ENCODE measurements at places on chromosomes 4 and X.

DNA sequence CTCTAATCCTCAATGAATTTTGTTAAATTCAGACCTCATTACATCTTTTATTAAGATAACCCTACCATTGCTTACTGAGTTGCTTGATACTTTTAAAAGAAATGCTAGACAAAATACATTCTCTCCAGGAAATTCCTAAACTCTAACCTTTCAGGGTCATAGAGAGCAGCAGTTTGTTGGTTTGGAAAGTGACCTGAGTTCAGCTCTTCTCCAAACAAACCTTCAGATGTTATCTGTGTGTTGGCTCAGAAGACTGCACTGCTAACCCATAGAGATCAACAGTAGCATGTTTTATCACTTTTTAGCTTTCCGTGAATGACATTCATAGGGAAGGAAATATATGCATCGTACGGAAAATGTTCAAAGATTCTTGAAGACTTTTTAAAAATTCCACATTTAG is 101.8 kb upstream of the VEGFC start:
- DNase-seq: no peak

- no peak for DNase-seq
These were observed 304.5 kb downstream of the CBLL2 start for GRCh38 chrX:22577181-22577580.

- DNase-seq: no peak
These were observed 36.7 kb upstream of the TMEM164 start for GRCh38 chrX:109966246-109966645.

DNA sequence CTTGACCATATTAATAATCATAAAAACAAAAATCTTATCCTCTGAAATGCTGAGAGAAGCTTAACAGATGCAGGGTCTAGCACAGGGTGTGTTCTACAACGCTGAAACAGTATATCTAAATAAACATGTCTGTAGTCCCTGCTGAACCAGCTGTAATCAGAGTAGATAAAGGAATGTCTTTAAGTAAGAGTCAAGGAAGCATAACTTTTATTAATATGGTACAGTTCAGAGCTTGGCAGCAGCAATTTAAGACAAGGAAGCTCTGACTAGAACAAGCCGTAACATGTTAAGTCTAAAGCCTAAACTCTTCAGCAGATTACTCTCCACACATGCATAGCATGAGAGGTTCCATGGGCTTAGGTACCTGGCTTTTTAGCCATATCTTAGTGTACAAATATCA is 36.1 kb downstream of the NFKB1 start:
- DNase-seq: no peak

DNA sequence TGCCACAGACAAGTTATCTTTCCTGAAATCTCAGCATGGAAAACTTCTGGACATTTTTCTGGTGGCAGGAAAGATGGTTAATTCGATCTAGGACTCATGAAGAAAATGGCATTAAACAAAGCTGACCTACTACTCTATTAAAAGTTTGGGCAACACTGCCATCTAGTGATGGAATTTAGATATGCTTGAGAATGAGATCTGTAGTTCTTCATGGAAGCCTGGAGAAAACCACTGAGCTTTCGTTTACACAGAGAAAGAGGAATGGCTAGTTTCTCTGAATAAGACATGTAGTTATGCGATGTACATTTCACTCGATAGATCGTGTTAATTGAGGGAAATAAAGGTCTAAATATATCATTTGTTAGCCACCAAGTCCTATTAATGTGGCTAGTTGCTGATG is 51.7 kb upstream of the CHRDL1 start:
- DNase-seq: peak; percentile 58

DNA sequence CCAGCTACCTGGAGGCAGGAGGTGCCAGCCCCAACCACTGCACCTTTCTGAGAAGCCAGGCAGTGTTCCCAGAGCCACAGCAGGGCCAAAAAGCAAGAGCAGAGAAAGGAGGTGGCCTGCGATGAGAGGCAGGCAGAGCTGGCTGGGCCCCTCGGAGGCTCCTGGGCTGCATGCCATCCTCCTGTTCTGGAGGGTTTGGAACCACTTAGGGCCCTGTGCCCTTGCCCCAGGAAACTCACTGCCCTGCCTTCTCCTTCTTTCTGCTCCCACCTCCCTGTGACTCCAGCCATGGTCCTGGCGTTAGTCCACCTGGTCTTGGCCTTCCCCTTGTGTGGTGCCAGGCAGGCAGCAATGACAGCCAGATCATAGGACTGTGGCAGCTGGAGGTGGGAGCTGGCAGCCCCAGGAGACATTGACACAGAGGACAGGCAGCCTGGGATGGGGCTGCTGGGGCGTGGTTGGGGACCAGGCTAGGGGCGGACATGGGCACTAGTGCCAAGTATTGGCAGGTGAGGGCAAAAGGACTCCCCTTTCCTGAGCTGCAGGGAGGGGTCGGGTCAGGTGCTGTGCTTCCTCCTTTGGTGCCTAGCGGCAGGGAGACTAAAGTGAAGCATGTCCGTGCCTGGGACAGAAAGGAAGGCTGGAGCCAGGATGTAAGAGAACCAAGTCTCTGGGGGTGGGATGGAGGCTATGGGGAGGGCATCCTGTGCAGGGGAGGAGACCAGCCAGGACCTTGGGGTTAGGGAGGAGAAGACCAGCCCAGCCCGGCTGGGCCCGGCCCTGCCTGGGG is 1.4 kb downstream of the APLN start:
- no peak for DNase-seq

- DNase-seq: no peak
These were observed 309.9 kb upstream of the EMCN start for GRCh38 chr4:100827756-100828155.

DNA sequence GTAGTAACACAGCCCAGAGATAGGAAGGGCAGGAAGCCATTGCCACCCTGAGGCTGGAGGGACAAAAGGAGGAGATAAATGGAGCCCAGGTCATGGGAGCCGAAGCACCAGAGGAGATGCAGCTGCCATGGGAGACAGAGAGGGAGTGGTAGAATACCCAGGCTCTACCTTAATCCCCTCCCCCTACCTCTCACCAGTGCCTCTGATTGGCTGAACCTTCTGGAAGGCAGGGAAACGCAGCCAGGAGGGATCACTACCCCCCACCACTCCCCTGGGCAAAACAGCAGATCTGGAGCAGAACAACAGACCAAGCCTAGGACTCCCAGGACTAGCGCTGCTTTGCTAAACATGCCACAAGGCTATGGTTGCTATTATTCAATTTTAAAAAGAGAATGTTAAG is 114.2 kb downstream of the ZNF827 start:
- no peak for DNase-seq

- DNase-seq: no peak
These were observed 705.9 kb downstream of the FSTL5 start for GRCh38 chr4:161457906-161458305.

GRCh38 chrX:18286322-18286831 is 65.7 kb upstream of the BEND2 start:
- no peak for DNase-seq

- peak; percentile 30 for DNase-seq
These were observed 14.3 kb downstream of the SHROOM3 start for GRCh38 chr4:76449362-76449767.

GRCh38 chr4:136768925-136769275 is 763.4 kb downstream of the PCDH18 start:
- DNase-seq: no peak

DNA sequence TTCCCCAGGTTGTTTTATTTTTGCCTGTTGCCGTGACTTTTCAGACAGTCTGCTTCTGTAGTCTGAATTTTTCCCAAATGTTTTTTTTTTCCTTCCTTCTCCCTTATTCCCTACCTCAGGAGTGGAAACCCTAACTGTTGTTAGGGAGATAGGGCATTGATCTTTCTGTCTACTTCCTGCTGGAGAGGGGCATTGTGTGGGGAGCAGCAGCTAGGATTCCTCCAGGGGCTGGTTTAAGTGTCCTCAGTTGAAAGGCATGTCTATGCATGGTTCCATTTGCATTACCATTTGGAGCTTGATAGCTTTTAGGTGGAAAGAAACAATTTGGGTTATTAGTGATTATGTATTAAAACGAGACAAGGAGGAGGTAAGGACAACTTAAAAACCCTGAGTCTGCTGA is 383.9 kb downstream of the DCAF12L2 start:
- DNase-seq: no peak

GRCh38 chrX:530726-531610 is 99.6 kb upstream of the SHOX start:
- no peak for DNase-seq

DNA sequence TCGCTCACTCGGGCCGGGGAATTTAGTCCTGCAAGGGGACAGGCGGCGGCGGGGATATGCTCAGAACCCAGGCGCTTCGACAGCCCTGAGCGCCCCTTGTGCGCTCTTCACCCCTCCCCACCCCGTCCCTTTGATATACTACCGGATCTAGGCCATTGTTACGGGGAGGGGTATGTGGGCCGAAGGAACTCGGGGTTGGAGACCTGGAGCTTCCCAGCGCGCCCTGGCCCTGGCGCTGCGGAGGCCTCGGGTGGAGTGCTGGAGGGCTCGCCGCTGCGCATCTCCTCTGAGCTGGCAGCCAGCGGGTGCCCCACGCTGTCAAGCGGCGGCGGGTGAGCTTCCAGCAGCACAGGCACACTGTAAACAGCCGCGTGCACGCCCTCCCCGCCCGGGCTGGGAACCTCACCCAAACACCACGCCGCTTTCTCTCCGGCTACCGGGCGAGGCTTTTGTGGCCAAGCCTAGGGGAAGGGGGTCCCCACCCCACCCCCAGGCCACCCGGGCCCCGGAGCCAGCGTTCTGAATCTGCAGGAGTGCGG is 54.5 kb upstream of the BCOR start:
- DNase-seq: peak; percentile 31

- no peak for DNase-seq
These were observed 140.3 kb downstream of the PDHA2 start for GRCh38 chr4:95979961-95980876.

DNA sequence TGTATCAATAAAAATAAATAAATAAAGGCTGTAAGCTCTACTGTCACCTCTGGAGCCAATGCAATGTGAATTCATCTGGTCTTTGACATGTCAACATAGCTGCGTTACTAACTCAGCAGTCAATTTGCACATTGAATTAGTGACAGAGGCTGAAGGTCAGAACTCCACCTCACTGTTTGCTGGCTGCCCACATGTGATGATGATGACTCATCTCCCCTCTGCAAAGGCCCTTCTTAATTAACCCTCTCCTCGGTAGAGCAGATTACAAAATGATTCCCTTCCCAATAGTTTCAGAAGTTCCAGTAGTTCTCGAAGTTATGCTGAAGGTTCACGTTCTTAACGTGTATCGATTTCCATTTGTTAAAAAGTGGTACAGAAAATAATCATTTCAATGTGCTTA is 1626.0 kb upstream of the TENM3 start:
- no peak for DNase-seq

- no peak for DNase-seq
These were observed 125.8 kb upstream of the UNC5C start for GRCh38 chr4:95674521-95674981.

DNA sequence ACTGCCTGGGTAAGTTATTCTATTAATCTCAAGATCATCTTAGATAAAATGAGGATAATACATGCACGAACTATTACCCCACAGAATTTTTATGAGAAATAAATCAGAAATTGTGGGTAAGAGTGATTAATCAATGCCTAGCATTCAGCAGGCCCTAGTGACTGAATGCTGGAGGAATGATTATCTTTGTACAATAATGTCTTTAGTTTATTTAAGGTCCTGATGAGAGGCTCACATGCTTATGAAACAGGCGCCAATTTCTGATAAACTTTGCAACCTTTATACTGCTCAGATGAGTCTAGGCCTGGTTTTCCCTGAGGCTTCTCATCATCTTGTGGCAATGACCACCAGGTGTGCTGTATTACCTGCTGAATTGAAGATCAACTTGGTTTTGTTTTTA is 27.8 kb upstream of the BMP2K start:
- no peak for DNase-seq

DNA sequence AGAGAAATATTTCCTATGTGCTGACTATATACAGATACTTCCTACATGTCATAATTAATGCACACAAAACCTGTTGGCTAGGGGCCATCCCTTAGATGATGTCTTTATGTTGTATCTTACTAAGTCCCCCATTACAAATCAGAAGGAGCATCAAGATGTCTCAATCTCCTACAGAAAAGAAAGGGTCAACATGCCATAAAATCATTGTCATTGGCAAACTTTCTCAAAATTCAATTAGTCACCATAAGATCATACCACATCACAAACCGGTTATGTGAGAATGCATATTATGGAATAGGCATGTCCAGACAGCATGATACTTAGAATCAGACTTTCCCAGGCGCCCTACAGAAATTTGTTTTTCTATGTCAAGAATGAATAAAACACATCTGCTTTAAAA is 175.2 kb upstream of the TET2 start:
- no peak for DNase-seq

DNA sequence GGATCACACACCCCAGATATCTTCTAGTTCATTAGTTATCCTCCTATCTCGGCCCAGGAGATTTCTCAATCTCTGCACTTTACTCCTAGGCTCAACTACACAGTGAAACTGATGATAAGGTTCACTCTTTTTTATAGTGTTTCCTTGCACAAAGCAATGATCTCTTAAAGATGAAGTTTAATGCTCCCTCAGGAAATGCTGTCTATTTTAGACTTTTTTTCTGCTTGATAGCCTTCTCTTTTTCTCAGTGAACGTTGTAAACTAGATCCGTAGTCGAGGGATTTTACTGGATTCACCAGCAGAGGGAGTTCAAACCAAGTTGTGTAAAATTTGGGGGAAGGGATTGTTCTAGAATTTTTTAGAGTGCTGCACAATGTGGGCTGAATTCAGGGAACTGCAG is 269.6 kb downstream of the GBA3 start:
- no peak for DNase-seq

DNA sequence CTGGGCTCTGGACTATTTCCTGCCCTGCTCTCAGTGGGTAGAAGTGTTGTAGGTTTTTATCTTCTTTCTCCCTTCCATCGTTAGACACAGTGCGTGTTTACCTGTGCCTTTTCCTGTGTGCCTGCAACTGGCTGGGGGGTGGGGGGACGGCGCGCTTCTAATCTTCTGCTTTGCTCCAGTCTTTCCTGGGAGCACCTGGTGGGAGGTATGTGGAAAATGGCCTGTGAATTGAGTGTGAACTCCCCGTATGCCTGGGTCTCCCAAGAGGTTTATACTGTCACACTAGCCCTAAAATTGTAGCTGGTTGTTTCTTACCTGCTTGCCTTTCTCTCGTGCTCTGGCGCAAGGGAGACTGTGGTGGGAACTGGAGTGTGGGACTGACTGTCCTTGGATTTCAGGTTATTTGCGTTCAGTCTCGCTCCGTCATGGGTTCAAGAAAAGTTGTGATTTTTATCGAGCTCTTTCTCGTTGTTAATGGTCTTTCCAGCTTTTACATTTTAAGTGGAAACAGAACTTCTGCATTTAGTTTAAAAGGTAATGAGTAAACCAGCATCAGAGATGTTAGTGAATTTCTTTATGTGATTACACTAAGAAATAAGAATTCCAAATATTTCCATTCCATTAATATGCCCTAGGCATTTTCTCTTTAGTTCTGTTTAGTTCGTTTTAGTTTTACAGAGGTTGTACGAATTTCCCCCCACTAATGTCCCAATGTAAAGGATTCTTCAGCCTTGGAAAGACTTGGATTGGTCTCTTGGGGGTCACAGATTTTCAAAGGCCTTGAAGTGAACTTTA is 15.3 kb downstream of the MRPL1 start:
- DNase-seq: no peak

GRCh38 chrX:150362599-150363481 is at the start of gene MAMLD1:
Gene MAMLD1, plus strand, starts transcription at chrX:150363317. Its CDS starts 82,200 bp downstream, at chrX:150445517.
- peak; percentile 47 for DNase-seq

Measured in hippocampal formation (tissue), 2 donors.